Stimulated activated CD4-positive, alpha-beta T cell treated with anti-CD3 and anti-CD28 coated beads, TNF-alpha, amount 100 ng/mL, for 24 hours (primary cell): ENCODE measurements at places on chromosomes 16 and 17.

GRCh38 chr16:57530104-57530521, 6.3 kb downstream of the CCDC102A start:
- DNase-seq: peak; percentile 24

GRCh38 chr16:57940382-57940966, 30.5 kb downstream of the CNGB1 start:
- DNase-seq: no peak

GRCh38 chr17:38727736-38728135, 2.4 kb upstream of the CISD3 start:
- DNase-seq: peak; percentile 71

DNA sequence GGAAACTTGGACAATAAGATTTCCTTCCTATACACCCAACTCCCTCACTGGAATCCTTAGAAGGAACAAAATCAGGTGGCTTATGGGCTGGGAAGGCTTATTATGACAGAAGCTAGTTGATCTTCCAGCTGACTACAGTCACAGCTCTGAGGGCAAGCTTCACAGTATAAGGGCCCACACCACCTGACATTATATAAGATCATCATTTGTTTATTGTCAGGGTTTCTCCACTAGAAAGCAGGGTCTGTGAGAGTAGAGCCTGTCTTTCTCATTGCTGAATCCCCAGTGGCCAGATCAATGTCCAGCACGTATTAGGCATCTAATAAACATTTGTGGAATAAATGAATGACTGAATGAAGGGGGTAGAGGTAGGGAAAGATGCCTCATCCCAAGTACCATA, 57.8 kb upstream of the PHOSPHO1 start:
- no peak for DNase-seq

- DNase-seq: no peak
Measured at GRCh38 chr16:55367301-55367811, 43.4 kb downstream of the IRX6 start.

DNA sequence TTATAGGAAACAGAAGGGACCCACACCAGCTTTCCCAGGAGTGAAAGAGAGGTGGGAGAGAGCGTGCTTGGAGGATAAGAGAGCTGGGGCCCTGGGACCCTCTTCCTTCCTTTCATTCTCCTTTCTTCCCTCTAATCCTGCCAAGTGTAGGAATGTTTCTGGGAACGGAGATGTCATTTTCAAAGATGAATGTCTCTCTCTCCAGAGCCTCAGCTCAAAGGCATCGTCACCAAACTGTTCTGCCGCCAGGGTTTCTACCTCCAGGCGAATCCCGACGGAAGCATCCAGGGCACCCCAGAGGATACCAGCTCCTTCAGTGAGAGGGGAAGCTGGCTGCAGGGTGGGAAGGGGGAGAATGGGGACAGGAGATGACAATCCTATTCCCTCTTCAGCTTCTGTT, 2.0 kb downstream of the FGF11 start:
- no peak for DNase-seq

GRCh38 chr17:30238387-30239088, 3.0 kb upstream of the SLC6A4 start:
- no peak for DNase-seq

- no peak for DNase-seq
Measured at GRCh38 chr16:2914233-2914632, 2.5 kb downstream of the FLYWCH1 start.

DNA sequence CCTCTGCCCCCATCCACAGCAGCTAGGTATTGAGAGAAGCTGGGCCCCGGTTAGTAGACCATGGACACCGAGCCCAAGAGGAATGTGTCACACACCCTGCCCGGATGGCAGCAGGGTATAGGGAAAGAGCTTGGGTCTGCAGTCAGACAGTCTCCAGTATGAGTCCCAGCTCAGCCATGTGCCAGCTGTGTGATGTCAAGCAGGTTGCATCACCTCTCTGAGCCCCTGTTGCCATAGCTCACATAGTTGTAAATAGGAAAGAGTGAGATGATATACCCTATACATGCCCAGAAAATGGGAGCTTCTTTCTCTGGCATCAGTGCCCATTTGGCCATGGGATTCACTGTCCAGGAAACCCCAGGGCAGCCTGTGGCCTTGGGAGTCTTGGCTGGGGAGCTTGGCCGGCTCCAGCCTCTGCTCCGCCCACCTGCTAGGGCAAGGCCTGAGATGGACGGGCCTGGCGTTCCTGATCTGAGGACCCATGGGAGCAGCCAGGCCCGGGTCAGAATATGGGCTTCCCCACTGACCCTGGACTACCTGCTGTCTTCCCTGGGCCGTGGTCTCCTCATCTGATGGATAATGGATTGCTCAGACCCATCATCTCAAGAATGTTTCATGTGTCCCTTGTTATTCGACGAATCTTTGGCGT, 13.2 kb downstream of the CD300LG start:
- no peak for DNase-seq

- no peak for DNase-seq
Measured at GRCh38 chr17:74374858-74375257, 7.6 kb downstream of the GPR142 start.

- no peak for DNase-seq
Measured at GRCh38 chr16:85158743-85159178, 46.5 kb upstream of the CIBAR2 start.

DNA sequence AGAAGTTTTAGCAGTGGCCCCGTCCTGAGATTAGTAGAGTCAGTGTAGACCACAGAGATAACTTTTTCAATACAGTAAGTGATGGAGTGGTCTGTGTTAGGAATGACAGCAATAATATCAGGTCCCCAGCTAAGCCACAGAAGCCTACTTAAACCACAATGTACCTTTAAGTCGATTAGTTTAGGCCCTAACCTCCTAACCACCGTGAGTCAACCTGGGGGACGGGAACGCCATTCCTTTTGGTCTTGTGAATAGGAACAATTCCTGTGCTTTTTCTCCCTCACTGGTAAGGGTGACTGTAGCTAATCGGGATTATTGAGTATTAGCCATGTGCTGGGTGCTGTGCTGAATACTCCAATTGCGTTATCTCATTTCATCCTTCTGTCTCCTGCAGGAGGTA, 14.0 kb downstream of the YPEL2 start:
- DNase-seq: no peak

DNA sequence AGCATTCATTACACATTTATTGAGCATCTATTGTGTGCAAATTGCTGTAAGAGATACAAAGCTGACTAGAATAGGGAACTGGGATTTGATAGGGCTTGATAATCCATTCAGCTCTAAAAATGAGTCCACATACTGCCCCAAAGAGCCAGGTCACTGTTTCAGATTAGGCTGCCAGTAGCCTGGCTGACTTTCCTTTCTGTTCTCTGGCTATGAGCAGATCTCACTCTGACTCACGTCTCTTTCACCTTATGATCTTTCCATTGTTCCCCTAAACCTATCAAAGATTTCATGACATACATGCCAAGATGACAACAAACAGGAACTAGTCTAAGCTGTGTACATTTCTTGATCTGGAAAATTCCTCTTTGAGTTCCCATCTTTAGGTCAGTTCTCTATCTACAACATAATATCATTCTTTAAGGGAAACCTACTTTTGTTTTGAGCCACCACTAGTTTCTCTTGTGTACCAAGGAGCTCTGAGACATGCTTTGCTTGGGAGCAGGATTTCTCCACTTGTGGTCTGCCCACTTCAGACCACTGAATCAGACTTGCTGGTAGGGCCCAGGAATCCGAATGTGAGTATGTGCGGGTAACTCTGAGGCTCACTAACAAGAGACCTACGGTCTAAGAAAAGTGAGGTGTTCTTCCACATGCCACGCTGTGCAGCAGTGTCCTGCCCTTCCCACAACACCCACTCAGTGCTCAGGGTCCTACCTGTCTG, 40.9 kb upstream of the ICAM2 start:
- no peak for DNase-seq

- DNase-seq: no peak
Measured at GRCh38 chr17:58576679-58577367, 62.4 kb upstream of the MTMR4 start.

DNA sequence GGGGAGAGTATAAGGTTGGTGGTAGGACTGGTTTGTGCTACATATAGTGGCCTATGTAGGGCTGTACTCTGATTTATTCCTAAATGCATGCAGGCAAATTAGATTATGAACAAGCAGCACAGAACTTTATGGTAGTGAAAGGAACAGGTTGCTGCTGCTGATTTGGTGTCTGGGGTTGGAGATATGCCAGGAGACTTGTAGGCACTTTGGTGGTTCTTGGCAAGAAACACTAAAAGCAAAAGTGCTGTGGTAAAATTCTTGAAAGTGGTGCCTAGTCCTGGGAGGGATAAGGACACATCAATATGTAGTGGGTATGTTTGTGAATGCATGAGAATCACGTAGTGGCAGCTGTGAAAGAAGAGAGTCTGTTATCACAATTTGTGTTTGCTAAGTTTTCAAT, 2126.0 kb downstream of the TP53TG3F start:
- no peak for DNase-seq

DNA sequence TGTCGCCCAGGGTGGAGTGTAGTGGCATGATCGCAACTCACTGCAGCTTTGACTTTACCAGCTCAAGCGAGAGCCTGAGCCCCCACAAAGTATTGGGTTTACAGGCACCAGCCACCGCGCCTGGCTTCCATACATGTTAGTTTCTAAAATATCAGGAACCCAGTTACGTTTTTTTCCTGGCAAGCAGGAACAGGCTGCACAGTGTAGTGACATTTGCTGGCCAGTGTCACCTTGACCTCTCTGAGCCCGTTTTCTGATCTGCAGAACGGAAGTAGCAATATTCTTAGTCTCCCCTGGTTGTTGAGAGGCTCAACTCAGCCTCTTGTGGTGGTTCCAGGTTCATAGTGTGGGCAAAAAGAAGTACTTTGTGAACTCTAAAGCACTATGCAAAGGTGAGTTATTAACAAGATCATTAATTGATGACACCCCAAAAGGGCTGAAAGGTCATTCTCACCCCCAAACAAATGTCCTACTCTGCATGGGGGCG, 15.6 kb downstream of the IGF2BP1 start:
- DNase-seq: no peak

DNA sequence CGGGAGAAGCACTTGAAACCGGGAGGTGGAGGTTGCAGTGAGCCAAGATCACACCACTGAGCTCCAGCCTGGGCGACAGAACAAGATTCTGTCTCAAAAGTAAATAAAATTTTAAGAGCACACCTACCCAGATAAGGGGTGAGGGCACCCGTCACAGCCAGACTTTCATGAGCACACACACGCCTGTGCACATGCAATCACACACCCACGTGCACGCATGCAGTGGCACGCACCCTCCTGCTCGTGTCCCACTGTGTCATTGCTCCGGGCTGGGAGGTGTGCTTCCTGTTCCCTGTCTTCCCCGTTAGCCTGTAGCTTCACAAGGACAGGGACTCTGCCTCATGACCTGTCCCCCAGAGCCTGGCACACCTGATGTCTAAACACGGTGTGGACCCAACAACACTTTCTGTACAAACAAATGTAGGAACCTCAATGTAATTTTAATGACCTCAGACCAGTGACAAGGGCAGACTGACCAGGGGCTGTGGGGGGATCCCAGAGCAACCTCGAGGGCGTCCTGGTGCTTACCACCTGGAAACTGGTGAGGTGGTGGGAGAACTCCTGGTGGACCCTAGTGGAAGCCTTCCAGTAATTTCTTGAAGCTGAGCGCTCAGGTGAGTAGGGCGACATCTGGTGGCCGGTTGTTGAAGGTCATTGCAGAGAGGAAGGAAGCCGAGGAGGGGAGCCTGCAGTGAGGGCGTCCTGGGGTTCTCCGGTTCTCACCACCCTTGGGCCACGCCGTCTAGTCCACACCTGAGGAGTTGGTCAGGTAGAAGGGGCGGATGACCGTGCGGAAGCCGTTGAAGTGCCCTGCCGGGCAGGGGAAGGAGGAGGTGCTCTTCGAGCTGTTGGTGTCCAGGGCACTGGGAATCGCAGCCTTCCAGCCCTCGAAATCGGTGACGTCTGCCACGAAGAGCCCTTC, 8.6 kb downstream of the LGALS3BP start:
- DNase-seq: peak; percentile 65

DNA sequence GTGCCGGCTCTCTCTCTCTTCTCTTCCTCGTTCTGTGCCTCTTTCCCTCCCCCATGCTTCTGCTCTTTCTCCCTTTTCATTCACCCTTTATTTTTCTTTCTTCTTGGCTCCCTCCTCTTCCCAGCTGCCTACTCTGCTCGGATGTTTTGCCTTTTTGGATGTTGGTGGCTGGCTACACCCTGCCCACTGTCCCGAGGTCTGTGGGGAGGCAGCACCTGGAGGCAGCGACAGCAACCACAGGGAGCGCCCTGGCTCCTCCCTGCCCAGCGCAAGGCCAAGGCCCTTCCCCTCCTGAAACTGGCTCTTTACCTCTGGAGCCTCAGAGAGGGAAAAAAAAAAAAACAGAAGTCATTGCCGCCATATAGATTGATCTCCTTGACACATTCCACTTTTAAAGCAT, 20.0 kb downstream of the CLUAP1 start:
- DNase-seq: no peak

- DNase-seq: peak; percentile 14
Measured at GRCh38 chr17:13601776-13602551, at the start of gene HS3ST3A1. TSS of gene HS3ST3A1 (minus strand) at chr17:13601929. CDS start at chr17:13601129, 800 bp downstream.

DNA sequence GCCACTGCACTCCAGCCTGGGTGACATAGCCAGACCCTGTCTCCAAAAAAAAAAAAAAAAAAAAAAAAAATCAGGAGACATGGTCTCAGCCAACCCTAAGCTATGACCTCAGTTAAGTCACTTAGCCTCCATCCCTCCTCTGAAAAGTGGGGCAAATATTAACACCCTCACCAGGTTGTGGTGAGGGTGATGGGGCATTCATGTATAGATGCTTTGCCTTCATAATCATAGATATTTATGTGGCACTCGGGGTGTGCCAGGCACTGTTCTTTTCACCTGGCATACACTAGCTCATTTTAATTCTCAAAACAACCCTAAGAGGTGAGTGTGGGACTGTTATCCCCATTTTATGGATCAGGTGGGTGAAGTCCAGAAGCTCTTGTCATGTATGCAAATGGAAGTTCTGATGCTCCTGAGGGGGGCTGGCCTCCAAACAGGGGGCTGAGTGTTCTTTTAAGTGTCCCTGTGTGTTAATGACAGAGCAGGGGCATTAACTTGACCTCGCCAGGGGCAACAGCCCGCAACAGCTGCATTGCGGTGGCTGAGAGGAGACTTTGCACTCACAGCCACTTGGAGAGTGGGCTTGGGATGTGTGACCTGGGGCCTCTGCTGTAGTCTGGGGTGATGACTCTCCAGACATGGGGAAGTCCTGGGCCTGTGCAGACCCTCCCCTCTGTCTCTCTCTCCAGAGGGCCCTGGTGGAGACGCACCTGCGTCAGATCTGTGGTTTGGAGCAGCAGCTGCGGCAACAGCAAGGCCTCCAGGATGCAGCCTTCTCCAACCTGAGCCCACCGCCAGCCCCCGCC, 4.1 kb downstream of the TBKBP1 start:
- DNase-seq: no peak

- no peak for DNase-seq
Measured at GRCh38 chr16:17538927-17539326, 68.2 kb upstream of the XYLT1 start.
